Kasumi-1 (cell line): ENCODE measurements at places on chromosomes 6 and 20.

GRCh38 chr6:21771626-21772320, 178.2 kb downstream of the SOX4 start:
- no peak for DNase-seq

DNA sequence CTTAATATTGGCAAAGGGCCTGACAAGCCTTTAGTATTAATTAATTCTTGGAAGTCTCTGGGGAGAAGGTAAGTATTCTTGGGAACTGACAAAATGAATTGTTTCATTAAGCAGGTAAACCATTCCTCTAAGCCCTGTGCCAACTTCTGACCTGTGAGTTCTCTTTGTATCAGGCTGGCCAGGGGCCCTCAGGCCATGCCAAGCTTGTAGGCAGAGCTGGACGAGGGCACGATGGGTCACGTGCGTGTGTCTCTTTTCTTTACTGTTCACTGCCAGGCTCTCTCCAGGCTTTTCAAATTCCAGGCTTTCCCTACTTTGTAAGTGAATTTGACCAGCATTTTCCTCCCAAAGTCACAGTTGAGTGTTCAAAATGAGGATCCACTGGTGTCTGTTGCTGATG, 112.4 kb downstream of the NRN1 start:
- DNase-seq: no peak

DNA sequence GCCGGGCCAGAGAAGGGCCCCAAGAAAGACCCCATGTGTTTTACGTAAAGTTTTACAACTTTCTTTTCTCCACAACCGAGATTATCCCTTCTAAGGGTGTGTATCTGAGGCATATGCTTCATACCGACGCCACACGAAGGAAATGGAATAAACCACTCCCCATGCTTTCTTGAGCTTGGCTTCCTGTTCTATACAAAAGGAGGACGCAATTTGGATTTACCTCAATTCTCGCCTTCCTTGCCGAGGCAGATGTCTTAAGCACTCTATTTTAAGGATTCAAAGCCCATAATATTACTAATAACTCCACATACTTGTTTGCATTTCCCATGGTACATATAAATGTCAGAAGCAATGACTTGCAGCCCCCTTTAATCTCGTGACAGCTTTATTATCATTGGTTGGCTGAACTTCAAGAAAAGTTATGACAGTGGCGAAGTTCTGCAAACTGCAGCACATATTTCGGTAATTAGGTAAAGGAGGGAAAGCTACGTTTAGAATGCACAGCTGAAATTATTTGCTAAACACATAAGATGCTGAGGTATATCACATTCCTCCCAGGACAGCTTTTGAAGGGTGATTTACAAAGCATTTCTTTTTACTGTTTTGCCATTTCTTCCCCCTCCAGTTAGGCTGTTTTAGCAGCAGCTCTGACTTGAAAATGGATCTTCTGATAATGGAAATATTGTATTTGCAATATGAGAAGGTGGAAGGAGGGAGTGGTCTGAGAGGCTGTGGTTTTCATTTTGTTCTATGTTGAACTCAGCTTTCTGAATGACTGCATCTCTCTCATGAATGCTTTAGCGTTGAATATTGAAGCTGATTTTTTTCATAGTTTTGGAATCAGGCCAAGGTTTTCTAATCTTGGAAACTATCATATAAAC, 330.5 kb downstream of the EPHA7 start:
- no peak for DNase-seq

DNA sequence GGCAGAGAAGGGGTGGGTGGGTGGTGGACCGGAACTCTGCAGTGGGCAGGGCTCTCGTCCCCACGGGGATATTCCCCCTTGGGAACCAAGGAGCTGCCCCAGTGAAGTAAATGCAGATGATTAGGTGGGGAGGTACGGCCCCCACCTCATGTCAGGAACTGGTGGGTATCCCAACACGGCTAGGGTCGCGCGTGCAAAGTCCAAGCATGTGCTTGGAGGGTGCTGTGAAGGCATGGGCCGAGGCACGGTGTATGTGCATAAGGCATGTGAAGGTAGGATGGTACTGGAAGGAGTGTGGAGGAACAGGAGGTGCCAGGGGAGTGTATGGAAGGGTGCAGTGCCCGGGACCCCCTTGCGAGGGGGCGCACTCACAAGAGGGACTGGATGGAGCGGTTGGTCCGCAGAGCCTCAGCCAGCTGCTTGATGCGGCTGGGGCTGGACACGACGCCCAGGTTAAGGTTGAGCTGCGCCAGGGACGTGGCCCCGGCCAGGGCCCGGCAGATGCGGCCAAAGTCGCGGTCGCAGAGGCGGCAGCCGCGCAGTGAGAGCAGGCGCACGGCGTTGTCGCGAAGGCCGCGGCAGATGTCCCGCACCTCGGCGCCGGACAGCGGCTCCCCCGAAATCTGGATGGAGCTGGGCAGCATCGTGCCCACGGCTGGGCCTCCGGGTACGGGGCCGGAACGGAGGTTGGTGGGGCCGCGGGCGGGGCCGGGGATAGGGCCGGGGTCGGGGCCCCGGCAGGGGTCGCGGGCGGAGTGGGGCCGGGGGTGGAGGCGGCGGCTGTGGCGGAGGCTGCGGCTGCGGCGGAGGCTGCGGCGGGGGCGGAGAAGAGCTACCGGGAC, 783 bp downstream of the LRRC73 start:
- DNase-seq: no peak

DNA sequence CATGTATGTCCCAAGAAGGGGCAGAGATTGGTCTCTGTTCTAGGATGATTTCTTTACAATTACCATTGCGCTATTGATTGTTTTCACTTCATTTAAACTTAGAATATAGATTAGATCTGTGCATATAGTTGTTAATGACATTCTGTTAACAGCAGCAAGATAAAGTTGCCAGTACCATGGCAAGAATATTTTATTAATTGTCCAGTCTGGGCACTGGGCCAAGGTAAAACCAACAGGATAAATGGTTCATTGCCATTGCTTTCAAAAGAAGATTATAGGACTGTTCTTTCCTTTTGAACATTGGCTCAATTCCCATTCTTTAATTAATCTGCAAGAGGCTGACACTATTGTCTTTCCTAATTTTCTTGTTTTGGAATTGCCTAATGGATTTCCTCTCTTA, 592.4 kb downstream of the RFPL4B start:
- no peak for DNase-seq

DNA sequence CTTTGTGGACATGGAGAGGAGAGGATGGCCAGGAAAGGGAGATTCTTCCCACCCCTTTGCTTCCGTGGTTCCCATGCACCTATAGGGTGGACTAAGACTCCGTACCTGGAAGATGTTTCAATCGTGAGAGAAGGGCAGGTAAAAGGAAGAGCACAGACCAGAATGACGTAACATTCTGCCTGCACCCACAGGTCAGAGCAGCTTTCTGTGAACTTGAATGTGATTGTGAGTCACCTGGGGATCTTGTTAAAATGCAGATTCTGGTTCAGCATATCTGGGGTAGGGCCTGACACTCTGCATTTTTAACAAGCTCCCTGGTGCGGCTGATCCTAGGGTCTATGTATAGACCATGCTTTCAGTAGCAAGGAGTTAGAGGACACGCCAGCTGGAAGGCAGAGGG, 164.1 kb upstream of the SGK1 start:
- DNase-seq: no peak

GRCh38 chr20:61932711-61933480, 132.8 kb downstream of the TAF4 start:
- no peak for DNase-seq

DNA sequence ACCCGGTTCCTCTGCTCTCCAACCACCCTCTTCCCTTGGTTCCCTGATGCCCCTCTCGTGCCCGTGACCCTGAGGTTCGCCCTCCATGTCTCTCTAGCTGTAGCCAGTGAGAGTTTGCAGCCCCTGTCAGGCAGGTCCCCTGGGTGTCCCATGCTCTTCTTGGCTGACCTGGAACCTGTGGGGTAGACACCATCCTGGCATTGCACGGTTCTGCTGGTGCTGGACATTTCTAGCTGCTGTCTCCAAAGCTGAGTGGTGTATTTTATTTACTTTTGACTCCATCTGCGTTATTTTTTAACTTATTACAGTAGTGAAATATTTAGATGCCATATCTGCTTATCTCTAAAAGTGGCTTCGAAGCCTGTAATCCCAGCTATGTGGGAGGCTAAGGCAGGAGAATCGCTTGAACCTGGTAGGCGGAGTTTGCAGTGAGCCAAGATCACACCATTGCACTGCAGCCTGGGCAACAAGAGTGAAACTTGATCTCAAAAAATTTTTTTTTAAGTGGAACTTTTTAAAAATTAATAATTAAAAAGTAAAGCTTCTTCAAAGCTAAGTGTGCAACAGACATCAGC, 12.5 kb downstream of the ENTPD6 start:
- no peak for DNase-seq

GRCh38 chr20:29744071-29744470, 1513.4 kb upstream of the DEFB115 start:
- no peak for DNase-seq

DNA sequence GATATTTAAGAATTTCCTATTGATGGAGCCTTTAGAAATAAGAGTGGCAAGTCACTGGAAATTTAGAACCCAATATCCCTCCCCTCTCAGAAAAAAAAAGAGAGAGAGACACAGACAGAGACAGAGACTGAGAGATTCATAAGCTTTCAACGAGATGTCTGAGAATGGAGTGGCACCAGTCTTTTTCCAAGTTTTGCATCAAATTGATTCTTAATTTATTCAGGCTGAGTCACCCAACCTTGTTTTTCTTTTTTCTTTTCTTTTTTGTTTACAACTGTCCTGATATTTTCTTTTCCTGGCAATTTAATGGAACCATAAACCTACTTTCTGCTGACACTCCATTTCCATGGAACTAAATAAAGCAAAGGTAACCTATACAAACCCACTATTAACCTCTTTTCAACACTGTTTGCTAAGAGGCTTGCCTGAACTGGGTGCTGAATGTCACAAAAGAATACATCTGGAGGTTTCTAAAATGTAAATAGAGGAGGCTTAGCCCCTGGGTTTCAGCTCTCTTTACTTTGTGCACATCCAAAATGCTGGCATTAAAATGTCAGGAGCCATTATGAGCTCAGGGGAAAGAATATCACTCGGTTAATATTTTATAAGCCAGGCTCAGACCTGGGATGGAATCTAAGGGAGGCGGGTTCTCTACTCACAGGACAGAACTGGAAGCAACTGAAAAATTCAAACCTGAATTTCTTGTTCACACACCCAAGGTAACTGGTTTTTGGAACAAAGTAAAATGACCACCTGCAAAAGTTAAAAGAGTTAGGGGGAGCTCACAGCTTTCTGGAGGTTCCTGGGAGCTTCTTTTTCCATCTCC, 100.8 kb downstream of the BFSP1 start:
- DNase-seq: no peak

- peak; percentile 61 for DNase-seq
These were observed 42.6 kb upstream of the ZNFX1 start for GRCh38 chr20:49320460-49320859.

GRCh38 chr20:61759286-61760065, 306.2 kb downstream of the TAF4 start:
- DNase-seq: no peak

GRCh38 chr6:83220121-83220520, 27.0 kb downstream of the RWDD2A start:
- DNase-seq: no peak

GRCh38 chr20:18623156-18623910, 35.5 kb downstream of the DTD1 start:
- DNase-seq: no peak

GRCh38 chr6:111985202-111985731, 68.6 kb upstream of the CCN6 start:
- DNase-seq: peak; percentile 50

DNA sequence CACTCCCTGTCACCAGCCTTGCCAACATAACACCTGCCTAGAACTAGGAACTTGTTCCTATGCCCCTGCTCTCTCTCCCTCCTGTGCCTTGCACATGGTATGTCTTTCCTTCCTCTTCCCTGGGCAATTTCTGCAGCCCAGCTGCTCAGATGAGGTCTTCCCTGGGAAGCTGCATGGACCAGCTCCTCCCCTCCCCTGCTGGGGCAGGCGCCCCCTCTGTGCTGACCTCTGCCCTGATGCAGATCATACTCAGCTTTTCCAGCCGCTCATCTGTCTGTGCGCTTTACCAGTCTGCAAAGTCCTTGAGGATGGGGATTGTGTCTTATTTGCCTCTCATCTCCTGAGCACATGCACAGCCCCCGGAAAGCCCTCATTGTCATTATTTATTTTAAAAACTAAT, 161.8 kb downstream of the SCML4 start:
- no peak for DNase-seq

GRCh38 chr6:13101985-13102384, 226.4 kb downstream of the TBC1D7 start:
- DNase-seq: no peak

- DNase-seq: no peak
These were observed 28.4 kb downstream of the PRDM1 start for GRCh38 chr6:106114492-106114891.

DNA sequence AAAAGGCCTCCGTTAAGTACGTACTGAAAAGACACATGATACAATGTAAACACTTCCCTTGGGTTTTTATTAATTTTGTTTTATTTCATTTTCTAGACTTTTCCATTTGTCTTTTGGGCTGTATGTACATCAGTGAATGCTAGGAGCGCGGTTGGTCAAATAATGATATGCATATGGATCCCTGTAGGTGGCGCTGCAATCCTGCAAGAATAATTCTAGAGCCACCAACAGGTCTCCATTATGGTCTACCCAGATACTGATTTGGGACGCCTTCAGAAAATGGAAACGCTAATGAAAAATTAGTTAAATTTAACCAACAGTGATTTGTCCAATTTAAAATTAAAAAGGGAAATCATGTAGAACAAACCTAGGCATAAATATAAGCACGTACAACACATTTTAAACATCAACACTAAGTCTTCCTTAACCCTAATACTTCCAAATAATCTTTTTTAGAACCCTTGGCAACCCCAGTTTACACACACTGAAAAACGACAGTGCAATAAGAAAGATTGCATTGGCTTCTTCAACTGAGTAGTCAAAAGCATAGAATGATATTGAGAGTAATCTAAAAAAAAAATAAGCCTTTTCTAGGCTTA, 433.5 kb downstream of the RFPL4B start:
- peak; percentile 82 for DNase-seq

DNA sequence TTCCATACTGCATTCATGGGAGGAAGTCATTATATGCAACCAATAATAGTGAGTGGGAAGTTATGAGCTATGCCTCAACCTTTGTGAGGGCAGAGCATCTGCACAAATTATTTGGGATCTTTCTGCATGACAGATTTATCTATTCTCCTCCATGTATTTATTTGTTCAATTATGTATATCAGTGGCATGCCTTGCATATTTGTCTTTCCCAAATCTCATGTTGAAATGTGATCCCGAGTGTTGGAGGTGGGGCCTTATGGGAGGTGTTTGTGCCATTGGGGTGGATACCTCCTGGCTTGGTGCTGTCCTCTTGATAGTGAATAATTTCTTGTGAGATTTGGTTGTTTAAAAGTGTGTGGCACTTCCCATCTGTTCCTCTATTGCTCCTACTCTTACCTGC, 1246.0 kb upstream of the CITED2 start:
- no peak for DNase-seq

DNA sequence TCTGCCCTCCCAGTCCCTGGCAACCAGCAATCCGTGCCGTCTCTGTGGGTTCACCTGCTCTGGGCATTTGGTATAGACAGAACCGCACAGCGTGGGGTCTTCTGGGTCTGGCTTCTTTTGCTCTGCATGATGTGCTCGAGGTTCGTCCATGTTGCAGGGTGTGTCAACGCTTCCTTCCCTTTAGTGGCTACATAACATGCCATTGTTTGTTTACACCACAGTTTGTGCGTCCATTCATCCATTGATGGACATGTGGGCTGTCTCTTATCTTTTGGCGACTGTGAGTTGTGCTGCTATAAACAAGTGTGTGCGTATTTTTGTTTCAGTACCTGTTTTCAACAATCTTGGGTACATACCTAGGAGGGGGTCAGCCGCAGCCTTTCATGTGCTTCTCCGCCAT, 149.5 kb upstream of the RPS6KA2 start:
- no peak for DNase-seq
